ENCODE measurements at places on chromosomes 5 and 9.

DNA sequence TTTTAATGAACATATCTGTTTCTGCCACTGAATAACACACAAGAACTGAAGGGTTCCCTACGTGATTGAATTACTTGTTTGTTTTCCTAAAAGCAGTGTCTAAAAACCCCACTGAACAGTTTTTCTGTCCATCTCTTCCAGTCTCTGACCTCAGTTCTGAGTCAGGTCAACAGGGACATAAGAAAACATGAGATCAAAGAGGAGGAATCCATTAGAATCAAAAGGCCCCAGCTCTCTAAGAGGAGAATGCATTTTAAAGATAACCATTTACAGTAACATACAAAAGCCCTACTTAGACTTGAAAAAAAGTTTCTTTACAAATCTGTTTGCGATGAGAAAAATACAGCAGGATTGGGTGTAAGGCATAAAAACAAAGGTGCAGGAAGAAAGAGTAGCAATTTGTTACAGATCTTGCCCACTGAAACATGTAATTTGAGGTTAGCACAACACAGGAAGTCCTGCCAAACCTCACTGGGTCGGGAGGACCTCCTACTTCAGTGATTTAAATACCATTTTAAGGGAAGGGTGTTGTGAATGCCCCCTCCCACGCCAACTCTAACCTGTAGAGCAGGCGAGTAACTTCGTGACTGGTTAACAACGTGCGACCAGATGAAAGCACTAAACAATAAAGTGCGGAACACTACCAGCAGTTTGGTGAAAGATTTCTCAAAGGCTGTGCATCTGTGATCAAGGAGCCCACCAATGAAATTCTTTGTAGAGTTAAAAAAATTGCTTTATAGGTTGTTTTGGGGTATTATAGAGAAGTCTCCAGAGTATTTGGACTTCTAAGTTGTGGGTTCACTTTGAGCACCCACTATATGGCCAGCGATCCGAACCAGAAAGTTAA lies 1.3 kb downstream of the QSOX2 start:
- peak overlapping the region; percentile 73 for H3K4me3 ChIP-seq
- DNase-seq = no peak
- no peaks in the 10 kb centered on the region for H3K27me3 ChIP-seq
- H3K27ac ChIP-seq = no peak overlapping the region
- peaks cover 11% of the 10 kb centered on the region for H3K4me1 ChIP-seq

GRCh38 chr5:100838048-100838473 lies 65.0 kb downstream of the ST8SIA4 start:
- no peaks in the 10 kb centered on the region for H3K27me3 ChIP-seq
- H3K4me1 ChIP-seq = no peaks in the 10 kb centered on the region
- no peak overlapping the region for H3K4me3 ChIP-seq

GRCh38 chr5:94872526-94872925 lies 254.1 kb downstream of the SLF1 start:
- DNase-seq = no peak
- H3K27me3 ChIP-seq = no peaks in the 10 kb centered on the region
- no peak overlapping the region for H3K27ac ChIP-seq

- no peak overlapping the region for H3K4me3 ChIP-seq
- H3K27me3 ChIP-seq = no peaks in the 10 kb centered on the region
- no peaks in the 10 kb centered on the region for H3K36me3 ChIP-seq
- H3K27ac ChIP-seq = no peak overlapping the region
Observed at GRCh38 chr9:35847792-35848572, 19.0 kb downstream of the TMEM8B start.

- no peaks in the 10 kb centered on the region for H3K36me3 ChIP-seq
- DNase-seq = no peak
- H3K27me3 ChIP-seq = no peaks in the 10 kb centered on the region
- no peaks in the 10 kb centered on the region for H3K4me1 ChIP-seq
- no peak overlapping the region for H3K4me3 ChIP-seq
Observed at GRCh38 chr9:109063760-109064159, 50.5 kb upstream of the CTNNAL1 start.

DNA sequence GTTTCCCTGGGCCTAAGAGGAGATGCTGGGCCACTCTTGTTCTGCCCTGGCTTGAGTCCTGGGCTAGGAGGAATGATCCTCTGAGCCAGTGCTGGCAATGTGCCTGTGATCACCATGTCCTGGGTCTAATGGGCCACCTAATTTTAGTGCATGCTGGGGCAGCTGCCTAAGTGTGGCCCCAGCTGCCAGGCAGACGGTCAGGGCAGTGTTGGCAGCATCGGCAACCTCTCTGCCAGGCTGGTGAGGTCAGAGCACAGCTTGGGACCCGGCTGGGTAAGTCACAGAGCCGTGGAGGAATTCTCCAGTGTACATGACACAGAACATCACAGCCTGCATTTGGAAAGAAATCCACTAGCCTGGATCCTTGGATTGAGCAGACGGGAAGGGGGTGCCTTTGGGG lies 21.4 kb upstream of the PITX1 start:
- H3K27me3 ChIP-seq = peaks cover 35% of the 10 kb centered on the region
- no peak for DNase-seq
- no peaks in the 10 kb centered on the region for H3K36me3 ChIP-seq
- H3K4me1 ChIP-seq = no peaks in the 10 kb centered on the region
- no peak overlapping the region for H3K4me3 ChIP-seq

DNA sequence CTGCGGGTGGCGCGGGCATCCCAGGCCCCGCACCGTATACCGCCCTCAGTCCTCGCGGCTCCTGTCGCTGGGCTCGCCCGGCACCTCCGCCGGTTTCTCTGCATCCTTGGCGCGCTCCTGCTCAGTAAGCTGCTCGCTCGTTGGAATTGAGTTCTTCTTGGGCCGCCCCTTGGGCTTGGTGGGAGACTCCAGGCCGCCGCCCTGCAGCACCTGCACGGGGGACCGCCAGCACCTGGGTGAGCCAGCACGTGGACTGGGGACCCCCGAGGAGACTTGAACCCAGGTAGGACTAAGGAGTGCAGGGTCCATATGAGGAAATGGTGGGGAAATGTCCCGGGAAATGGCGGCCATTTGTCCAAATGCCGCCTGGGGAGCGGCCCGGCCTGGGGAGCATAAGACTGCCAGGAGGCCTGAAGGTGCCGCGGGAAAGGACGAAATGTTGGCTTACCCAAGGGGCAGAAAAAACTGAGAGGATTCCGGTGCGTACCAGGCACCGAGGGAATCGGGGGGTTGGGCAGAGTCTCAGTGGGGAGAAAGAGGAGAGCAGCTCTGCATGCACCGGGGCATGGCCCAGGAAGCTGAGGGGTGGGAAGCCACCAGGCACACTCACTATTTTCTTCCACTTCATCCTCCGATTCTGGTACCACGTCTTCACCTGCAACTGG lies 2.9 kb downstream of the BARX1 start:
- H3K4me3 ChIP-seq = peak overlapping the region; percentile 71
- no peak for DNase-seq
- no peaks in the 10 kb centered on the region for H3K36me3 ChIP-seq
- H3K27ac ChIP-seq = no peak overlapping the region
- H3K27me3 ChIP-seq = peaks cover 13% of the 10 kb centered on the region

- H3K27ac ChIP-seq = no peak overlapping the region
- no peaks in the 10 kb centered on the region for H3K36me3 ChIP-seq
- H3K4me1 ChIP-seq = no peaks in the 10 kb centered on the region
- no peak overlapping the region for H3K4me3 ChIP-seq
- DNase-seq = no peak
Observed at GRCh38 chr5:104049752-104050151, 487.2 kb upstream of the NUDT12 start.

DNA sequence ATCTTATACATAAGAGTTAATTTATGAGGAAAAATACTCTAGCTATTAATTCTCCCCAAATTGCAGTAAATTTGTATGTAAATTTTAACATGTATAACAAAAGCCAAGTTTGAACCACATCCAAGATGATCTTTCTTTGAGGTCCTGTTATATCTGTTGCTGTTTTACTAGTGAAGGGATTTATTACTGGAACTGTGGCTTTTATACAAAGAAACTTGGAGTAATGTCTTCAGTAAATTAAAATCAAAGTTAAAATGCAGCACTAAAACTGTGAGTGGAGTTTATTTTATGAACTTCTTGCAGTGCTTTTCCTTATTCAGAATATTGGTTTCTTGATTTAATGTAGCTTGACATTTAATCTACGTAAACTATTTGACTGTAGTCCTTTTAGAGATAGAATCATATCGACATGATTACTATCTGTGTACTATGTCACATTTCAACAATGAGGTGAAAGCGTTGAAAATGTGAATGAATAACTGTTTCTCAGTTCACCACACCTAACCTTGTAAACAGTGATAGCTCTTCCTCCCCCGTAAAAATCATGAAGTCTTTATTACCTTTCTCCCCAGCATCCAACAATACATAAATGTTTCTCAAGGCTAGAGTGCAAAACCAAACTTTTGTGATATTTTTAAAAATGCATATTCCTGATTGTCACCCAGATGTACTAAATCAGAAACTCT lies 53.2 kb upstream of the ISOC1 start:
- no peaks in the 10 kb centered on the region for H3K36me3 ChIP-seq
- H3K27ac ChIP-seq = no peak overlapping the region
- DNase-seq = no peak
- no peak overlapping the region for H3K4me3 ChIP-seq
- H3K27me3 ChIP-seq = no peaks in the 10 kb centered on the region

- DNase-seq = no peak
- no peaks in the 10 kb centered on the region for H3K27me3 ChIP-seq
- no peaks in the 10 kb centered on the region for H3K4me1 ChIP-seq
- no peak overlapping the region for H3K4me3 ChIP-seq
- H3K27ac ChIP-seq = peak overlapping the region; percentile 82
Observed at GRCh38 chr9:4674783-4675182, 4.6 kb upstream of the CDC37L1 start.

- H3K4me1 ChIP-seq = no peaks in the 10 kb centered on the region
- H3K36me3 ChIP-seq = no peaks in the 10 kb centered on the region
- no peaks in the 10 kb centered on the region for H3K27me3 ChIP-seq
Observed at GRCh38 chr5:119288379-119289033, 67.3 kb upstream of the TNFAIP8 start.

DNA sequence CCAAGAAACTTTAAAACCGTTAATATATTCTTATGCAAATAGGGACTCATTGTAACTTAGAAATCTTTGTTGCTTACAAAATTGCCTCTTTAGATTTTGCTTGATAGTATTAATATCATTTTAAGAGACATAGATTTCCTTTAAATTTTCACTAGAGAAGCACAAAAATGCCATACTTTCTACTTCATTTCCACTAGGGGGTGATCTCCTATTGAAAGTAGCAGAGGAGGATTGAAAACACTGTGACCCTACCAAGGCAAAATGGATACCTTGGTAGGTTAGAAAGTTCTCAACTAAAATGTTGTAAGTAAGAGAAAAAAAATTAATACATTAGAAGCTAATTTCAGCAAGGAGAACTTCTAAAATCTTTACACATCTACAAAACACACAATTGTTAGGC lies 204.9 kb downstream of the CHSY3 start:
- H3K4me1 ChIP-seq = no peaks in the 10 kb centered on the region
- no peak for DNase-seq
- no peak overlapping the region for H3K4me3 ChIP-seq
- no peaks in the 10 kb centered on the region for H3K36me3 ChIP-seq

GRCh38 chr9:101795147-101795546 lies 56.7 kb upstream of the GRIN3A start:
- H3K27ac ChIP-seq = no peak overlapping the region
- peaks cover 10% of the 10 kb centered on the region for H3K27me3 ChIP-seq
- H3K4me3 ChIP-seq = no peak overlapping the region
- no peaks in the 10 kb centered on the region for H3K4me1 ChIP-seq
- no peak for DNase-seq

- no peak for DNase-seq
- H3K27ac ChIP-seq = no peak overlapping the region
- H3K27me3 ChIP-seq = no peaks in the 10 kb centered on the region
- H3K4me1 ChIP-seq = peaks cover 7% of the 10 kb centered on the region
- no peak overlapping the region for H3K4me3 ChIP-seq
- no peaks in the 10 kb centered on the region for H3K36me3 ChIP-seq
Observed at GRCh38 chr5:16573401-16573800, 43.4 kb downstream of the RETREG1 start.

DNA sequence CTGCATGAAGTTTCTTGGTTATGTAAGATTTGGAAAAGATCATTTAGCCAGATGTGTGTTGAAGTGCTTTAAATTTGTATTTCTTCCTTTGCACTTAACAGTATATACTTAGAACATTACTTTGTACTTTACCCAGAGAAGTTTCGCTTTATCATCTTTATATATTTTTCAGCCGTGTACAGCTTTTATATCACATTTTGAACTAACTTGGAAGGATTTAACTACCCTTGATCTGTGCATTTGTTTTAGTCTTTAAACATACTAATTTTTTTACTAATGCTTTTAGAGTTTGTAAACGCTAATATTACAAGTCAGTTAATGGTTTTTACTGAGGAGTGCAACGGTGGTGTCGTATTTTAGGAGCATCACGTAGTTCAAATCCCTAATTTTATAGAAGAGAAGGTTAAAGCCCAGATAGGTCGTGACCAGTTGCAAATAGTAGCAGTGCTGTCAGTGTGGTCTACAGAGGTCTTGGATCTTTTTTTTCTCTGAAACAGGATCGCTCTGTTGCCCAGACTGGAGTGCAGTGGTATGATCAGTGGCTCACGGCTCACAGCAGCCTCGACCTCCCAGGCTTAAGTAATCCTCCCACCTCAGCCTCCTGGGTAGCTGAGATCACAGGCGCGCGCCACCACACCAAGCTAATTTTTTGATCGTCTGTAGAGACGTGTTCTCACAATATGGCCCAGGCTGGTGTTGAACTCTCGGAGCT lies 2.0 kb downstream of the MATR3 start:
- H3K4me1 ChIP-seq = peaks cover 17% of the 10 kb centered on the region
- H3K4me3 ChIP-seq = peak overlapping the region; percentile 99
- H3K36me3 ChIP-seq = no peaks in the 10 kb centered on the region
- DNase-seq = no peak
- H3K27me3 ChIP-seq = no peaks in the 10 kb centered on the region

GRCh38 chr5:151083081-151083676 lies 2.3 kb upstream of the TNIP1 start:
- DNase-seq = no peak
- peak overlapping the region; percentile 99 for H3K27ac ChIP-seq
- H3K27me3 ChIP-seq = no peaks in the 10 kb centered on the region
- H3K4me1 ChIP-seq = peaks cover 30% of the 10 kb centered on the region
- H3K4me3 ChIP-seq = no peak overlapping the region

DNA sequence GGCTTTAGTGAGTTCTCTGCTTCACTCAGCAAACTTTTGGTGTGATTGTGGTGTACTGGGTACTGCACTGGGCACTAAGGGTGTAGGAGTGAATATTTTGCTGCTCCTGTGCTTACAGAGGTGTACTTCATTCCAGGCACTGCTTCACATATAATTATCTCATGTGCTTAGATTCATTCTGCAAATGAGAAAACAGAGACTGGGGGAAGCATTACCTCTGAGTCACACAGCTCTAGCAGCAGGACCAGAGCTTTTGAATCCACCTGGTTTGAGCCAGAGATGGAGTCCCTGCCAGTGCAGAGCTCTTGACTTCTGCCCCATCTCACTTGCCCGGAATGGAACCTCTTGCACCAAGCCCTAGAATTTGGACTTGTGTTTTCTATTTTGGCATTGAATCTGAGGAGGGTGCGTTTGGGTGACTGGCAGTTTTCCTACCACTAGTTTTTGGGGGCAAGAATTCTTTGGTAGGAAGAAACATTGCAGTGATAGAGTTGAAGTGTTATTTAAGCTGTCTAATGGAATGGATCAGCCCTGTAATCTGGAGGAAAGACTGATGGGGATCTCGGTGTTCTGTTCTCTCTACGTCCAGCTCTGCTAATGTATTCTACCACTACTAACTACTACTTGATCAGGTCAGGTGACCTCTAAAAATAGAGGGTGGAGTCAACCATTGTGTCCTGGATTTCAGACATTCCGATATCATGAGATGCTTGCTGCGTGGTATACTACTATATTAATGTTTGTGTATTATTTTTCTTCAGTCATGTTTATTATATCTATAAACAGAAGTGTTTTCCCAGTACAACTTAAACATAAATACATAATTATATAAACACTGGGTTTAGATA lies 2.5 kb downstream of the ARHGAP26 start:
- no peaks in the 10 kb centered on the region for H3K27me3 ChIP-seq
- no peak overlapping the region for H3K27ac ChIP-seq
- no peaks in the 10 kb centered on the region for H3K36me3 ChIP-seq
- no peak overlapping the region for H3K4me3 ChIP-seq
- no peak for DNase-seq
